Activated T-helper 1 cell treated with anti-CD3 and anti-CD28 coated beads, Interleukin-2, amount 50 U/mL, for 16 hours (primary cell): ENCODE measurements at places on chromosomes 13 and 19.
A peak's percentile ranks its signal among the peaks of the same experiment; 100 is the strongest.

DNA sequence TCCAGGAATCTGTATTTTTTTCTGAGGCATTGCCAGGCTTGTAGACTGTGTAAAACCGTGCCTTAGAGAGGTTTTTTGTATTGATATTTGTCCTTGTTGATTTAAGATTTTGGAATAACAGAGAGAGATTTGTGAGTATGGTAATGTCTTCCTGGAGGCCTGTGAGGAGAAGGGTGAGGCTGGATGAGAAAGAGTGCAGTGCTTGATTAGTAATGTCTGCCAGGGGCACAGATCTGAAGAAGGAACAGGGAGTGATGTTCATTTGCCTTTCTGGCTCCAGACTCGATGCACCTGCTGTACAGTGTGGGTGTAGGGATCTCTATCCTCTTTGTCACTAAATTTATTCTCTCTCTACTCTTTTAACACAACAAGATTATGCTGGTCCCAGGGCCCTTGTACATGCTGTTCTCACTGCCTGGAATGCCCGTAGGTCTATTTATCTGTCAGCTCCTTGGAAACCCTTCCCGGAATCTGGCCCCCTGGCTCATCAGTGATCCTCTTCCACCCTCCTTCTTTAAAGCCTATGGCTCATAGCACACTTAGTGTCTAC, 4.2 kb downstream of the FIZ1 start:
- DNase-seq = no peak

DNA sequence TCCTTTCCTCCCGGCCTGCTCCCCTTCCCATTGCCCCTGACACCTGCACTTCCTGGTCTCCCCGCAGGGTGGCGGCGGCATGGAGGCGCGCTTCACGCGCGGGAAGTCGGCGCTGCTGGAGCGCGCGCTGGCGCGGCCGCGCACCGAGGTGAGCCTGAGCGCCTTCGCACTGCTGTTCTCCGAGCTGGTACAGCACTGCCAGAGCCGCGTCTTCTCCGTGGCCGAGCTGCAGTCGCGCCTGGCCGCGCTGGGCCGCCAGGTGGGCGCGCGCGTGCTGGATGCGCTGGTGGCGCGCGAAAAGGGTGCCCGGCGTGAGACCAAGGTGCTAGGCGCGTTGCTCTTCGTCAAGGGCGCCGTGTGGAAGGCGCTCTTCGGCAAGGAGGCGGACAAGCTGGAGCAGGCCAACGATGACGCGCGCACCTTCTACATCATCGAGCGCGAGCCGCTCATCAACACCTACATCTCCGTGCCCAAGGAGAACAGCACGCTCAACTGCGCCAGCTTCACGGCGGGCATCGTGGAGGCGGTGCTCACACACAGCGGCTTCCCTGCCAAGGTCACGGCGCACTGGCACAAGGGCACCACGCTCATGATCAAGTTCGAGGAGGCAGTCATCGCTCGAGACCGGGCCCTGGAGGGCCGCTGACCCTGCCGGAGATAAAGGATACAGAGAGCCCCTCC, 1.7 kb downstream of the TRAPPC5 start:
- no peak for DNase-seq

- no peak for DNase-seq
Observed at GRCh38 chr13:50788551-50789210, 54.8 kb downstream of the DLEU7 start.

- DNase-seq = no peak
Observed at GRCh38 chr13:111518161-111518792, 197.8 kb downstream of the TEX29 start.

GRCh38 chr13:109985871-109986450, 199.6 kb upstream of the IRS2 start:
- no peak for DNase-seq

DNA sequence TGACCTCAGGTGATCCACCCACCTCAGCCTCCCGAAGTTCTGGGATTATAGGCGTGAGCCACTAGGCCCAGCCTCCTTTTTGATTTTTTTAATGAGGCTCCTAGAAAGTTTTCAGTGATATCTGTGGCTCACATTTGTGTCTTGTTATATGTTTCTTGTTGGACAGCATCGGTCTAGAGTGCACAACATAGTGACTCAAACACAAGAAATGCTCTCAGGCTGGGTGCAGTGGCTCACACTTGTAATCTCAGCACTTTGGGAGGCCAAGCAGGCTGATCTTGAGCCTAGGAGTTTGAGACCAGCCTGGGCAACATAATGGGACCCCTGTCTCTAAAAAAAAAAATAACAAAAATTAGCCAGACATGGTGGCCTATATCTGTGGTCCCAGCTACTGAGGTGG, 8.2 kb downstream of the PHF11 start:
- no peak for DNase-seq

GRCh38 chr19:46713781-46714443, 3.0 kb downstream of the PRKD2 start:
- DNase-seq = peak; percentile 52

- DNase-seq = no peak
Observed at GRCh38 chr13:80469853-80470381, 129.0 kb upstream of the SPRY2 start.

- DNase-seq = no peak
Observed at GRCh38 chr19:5136073-5136855, 167.4 kb downstream of the KDM4B start.

DNA sequence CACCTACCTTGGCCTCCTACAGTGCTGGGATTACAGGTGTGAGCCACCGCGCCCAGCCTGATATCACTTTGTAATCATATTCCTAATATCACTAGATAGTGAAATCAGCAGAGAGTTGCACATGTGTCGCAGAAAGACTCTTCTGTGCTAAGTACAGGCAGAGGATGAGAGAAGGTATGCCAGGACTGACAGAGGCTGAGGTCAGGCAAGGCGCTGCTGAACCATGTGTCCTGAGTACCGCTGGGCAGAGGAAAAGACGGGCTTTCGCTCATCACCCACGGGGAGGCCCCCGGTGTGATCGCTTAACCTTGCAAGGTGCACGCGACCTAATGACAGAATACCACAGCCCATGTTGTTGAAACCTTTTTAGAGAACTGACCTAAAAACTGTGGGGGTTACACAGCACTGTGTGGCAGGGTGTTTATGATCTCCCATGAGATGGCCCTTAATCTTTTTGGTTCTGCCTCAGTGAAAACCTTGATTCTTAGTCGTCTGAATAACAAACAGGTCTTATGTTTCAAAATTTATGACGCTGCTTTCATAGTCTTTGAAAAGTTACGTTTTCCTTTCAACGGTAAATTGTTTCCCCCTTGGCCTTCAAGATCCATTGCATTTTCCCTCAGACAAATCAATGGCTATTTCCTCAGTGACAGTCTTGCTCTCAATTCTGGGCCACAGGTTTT, 12.2 kb downstream of the GJA3 start:
- DNase-seq = no peak

- peak; percentile 48 for DNase-seq
Observed at GRCh38 chr13:46184277-46184699, 2.3 kb upstream of the LCP1 start.

DNA sequence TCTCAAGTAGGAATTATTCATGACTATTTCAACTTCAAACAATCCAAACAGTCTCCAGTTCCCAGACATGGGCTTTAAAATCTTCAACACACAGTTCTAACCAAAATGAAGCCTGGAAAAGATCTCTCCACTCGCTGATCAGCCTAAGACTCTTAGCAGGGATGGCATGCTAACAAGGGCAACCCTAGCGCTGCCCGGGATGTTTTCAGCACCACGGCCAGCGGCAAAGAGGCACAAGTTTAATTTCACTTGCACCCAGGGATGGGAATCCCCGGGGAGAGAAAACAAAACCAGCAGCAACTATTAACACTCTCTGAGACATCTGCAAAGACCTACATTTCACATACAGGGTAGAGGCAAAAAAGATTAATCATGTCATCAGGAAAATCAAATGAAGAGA, 43.0 kb downstream of the CACNA1A start:
- no peak for DNase-seq

GRCh38 chr19:46786236-46787039, 2.0 kb downstream of the SLC1A5 start:
- peak; percentile 60 for DNase-seq

DNA sequence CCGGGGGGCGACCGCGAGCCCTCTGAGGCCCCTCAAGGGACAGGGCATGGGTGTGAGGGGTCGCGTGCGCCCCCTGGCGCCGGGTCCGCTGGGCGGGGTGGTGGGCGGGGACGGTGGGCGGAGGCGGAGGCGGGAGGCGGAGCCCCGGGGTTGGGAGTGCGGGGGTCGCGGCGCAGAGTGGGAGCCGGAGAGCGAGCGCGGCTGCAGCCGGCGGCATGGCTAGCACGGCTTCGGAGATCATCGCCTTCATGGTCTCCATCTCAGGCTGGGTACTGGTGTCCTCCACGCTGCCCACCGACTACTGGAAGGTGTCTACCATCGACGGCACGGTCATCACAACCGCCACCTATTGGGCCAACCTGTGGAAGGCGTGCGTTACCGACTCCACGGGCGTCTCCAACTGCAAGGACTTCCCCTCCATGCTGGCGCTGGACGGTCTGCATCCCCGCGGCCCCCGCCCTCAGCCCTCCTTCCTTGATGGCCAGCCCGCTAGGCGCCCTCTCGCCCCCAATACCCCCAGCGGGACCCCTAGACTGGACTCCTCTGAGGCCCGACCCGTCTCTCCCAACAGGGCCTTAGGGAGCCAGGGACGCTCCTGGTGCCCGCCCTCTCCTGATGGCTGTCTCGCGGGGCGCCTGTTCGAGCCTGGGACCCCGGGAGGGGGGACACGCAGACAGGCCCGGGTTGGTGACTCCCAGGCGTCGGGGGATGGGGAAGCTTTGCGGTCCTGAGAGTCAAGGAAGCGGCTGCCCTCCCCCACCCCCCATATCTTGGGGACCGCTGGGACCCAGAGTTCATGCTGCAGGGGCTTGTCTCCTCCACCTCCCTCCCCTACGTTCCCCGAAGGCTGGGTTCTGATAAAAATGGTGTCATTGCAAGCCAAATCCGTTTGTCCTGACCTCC, at the start of gene CLDN10:
Gene CLDN10, plus strand, starts transcription at position 182 of the 903 bp plus-strand sequence. Its CDS starts 34 bp downstream, at position 216.
- no peak for DNase-seq

DNA sequence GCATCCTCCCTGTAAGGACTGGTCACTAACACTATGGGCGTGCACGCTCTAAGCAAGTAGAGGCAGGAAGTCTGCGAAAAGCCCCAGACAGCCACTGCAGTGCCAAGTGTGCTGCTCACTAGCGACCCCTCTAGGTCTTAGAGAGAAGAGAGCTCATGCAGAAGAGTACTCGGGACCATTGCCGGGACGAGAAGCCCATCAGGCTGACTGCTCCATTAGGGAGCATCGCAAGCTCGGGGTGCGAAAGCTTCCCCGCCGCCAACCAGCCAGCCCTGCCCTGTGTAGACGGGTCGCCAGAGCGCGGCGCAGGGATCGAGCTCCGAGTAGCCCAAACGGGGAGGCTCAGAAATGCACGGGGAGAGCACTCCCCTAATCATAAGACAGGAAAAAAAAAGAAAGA, 16.6 kb downstream of the POU4F1 start:
- DNase-seq = no peak

DNA sequence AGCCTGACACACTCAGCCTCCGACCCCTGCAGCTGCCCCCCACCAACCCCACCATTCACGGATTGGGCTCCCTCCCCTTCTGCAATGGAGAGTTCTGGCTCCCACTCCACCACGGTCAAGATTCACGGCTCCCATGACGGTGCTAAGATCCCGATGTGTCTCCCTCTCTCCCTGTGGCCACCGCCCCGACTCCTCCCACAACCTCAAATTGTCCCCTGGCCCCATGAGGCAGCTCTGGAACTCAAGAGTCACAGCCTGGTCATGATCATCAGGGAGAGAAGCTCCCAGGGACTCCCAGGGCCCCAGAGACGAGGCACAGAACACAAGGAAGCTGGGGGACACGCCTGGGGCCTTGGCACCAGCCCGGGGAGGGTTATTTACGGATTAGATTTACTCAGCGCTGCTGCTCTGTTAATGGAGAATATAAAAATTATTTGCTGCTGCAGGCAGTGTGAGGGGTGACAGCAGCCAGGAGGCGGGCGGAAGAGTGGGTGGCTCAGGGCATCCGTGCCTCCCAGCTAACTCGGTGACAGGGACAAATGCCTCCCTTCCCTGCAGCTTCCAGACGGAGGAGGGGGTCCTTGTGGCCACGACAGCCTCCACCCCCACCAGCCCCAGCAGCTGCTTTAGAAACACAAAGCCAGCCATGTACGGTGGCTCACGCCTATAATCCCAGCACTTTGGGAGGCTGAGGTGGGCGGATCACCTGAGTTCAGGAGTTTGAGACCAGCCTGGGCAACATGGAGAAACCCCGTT, 184.2 kb downstream of the PTPRS start:
- no peak for DNase-seq

GRCh38 chr19:45598267-45599001, 3.6 kb downstream of the GPR4 start:
- DNase-seq = no peak

DNA sequence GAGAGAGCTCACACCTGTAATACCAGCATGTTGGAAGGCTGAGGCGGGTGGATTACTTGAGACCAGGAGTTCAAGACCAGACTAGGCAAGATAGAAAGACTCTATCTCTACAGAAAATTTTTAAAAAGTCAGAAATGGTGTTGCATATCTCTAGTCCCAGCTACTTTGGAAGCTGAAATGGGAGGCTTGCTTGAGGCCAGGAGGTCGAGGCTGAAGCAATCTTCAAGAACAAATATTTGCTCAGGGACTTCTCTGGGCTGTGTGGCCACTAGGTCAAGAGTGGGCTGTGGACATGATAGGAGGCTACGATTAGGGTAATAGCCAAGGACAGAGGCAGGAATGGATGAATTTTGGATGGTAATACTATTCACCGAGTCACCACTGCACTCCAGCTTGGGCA, 135.8 kb upstream of the PEG3 start:
- DNase-seq = no peak

- DNase-seq = no peak
Observed at GRCh38 chr13:110812121-110812868, 98.8 kb downstream of the ING1 start.

- no peak for DNase-seq
Observed at GRCh38 chr13:51212758-51213157, 9.4 kb upstream of the FAM124A start.

DNA sequence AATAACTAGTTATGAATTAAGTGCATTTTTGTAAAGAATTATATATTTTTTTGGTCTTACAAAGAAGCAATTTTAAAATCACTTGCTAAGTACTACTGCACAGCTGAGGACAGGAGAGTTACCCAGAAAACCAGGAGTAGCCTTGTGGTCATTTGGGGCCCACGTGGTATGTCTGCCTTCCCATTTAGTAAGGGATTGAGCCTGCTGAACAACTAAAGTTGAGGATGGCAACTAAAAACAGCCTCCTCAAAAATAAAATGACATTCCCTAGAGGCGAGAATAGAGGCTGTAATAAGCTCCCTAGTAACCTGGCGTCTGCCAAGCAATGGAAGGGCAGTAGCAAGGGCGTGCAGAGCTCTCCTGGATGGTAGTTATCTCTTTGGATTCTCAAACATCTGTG, 36.3 kb downstream of the DOCK9 start:
- DNase-seq = no peak

DNA sequence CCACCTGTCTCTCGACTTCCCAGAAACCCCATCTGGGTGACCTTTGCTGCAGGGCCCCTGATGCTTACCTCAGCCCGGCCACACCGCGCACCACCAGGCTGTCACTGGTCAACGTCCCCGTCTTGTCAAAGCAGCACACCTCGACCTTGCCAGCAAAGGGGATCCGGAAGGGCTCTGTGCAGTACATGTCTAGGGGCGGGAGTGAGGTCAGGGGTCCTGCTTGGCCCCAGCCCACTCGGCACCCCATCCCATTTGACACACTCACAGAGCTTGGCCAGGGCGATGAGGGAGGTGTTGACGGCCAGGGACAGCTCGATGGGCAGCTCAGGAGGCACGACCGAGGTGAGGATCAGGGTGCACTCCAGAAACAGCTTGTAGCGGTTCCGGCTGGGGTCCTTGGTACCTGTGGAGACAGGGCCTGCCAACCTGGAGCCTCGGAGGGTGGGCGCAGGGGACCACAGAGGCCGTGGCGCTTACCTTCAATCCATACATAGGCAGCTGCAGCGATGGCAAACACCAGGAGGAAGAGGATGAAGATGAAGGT, 8.4 kb downstream of the ATP13A1 start:
- no peak for DNase-seq
